ENCODE measurements at places on chromosomes 16 and 17.

DNA sequence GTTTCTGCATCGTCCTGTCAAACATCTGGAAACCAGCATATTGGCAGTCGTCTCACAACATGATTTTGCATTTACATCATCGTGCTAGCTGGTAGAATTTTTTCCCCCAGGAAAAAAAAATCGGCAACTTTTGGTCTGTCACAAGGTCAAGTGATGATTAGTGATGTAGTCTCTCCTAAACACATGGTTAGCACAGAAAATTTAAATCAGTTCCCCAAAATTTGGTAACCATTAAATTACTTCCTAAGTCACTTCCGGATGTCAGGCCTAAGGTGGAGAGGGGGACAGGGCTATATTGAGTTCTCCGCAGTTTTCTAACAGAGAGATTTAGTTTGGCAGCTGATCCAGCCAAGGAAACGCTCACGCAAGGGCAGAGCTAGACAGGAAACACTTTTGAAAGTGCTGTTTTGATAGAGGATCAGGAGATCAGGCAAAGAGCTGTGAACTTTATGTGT is 271.0 kb upstream of the TBX2 start:
- DNase-seq: no peak

- DNase-seq: no peak
Measured at GRCh38 chr17:17516941-17517720, 20.9 kb upstream of the RASD1 start.

DNA sequence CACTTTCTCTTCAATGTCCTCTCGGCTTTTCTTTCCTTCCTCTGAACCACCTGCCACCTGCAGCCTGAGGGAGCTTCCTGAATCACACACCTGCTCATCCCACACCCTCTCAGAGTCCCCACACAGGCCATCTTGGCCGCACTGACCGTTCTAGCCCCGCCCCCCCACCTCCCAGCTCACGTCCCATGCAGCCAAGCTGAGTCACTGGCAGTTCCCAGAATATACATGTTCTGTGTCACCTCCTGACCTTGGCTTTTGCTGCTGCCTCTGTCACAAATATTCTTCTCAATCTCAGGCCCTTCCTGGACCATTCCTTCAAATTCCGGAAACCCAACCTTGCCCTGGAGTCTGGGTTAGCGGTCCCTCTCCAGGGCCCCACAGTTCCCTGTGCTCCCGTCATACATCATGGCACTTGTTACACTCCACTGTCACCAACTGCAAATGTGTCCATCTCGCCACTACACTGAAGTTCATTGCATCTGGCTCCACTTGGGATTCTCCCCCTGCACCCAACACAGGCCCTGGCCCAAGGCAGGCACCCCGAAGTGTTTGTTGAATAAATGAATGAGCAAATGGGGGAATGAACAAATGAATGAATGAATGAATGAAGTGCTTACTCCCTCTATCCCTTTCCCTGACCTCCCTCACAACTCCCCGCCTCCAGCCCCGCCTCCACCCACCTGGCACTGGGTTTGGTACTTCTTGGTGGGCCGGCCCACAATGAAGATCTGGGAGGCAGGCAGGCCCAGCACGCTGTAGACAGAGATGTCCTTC is 12.8 kb downstream of the PIMREG start:
- DNase-seq: no peak

DNA sequence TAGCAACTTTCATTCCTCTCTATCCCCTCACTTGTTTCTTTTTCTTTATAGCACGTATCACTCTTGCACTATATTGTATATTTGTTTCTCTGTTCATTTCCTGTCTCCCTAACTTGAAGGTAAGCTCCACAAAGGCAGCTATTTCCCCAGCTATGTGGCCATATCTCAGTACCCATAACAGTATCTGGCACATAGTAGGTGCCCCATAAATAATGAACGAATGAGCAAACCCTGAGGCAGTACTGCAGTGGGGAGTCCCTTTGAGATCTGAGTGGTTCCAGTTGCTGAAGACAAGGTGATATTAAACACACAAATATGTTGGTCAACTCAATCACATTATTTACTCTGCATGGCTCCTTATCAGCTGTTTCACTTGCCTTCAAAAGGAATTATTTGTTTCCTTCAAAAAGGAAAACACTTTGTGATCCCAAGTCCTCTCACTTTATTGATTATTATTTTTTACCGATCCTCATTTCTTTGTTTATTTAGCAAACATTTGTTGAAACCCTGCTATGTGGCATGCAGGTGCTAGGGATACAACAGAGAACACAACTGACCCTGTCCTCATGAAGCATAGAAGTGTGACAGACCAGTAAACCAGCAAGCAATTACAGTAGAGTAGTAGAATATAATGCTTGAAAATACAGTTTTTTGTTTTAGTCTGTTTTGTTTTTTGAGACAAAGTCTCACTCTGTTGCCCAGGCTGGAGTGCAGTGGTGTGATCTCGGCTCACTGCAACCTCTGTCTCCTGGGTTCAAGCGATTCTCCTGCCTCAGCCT is 5.7 kb upstream of the ADAP2 start:
- DNase-seq: no peak

GRCh38 chr17:57682701-57683100 is 62.4 kb downstream of the CCDC182 start:
- DNase-seq: no peak

GRCh38 chr16:66541388-66542355 is 8.2 kb downstream of the TK2 start:
- DNase-seq: no peak
